Spinal cord (tissue), 10 donors: ENCODE measurements at places on chromosomes 16 and 17. TPM values are rescaled to one million over a fixed set of nuclear protein-coding genes. Genes with fewer than 3 reads are reported as not detected.

DNA sequence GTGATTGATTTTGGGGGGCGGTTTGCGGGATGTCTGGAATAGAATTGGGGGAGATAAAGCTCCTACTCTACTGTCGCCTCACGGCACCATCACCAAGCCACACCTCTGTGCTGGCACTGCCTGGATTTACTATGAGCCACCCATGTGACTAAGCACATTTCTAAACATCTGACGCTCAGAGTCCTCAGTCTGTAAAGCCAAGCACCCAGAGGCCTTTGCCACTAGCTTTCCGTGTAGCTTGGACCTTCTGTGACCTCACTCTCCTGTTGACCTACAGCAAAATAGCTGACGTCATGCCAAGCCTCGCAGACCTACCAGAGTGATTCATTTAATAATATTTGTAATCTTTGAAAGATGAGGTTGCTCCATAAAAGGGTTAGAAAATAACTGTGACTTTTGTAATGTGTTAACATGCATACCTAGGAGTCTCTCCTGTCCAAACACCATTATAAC is 38.5 kb upstream of the MYOCD start:
- no peaks in the 10 kb centered on the region for H3K36me3 ChIP-seq
- DNase-seq: no peak
- no peak overlapping the region for H3K4me3 ChIP-seq
- no peaks in the 10 kb centered on the region for H3K27me3 ChIP-seq
- H3K27ac ChIP-seq: no peak overlapping the region

TXNDC11 gene
- polyA plus RNA-seq: 31.2 TPM

HBA1 gene
- polyA plus RNA-seq: 1,046 TPM

SCNN1B gene
- 2.5 TPM for polyA plus RNA-seq

GPR142 gene
- polyA plus RNA-seq: 0.86 TPM

- H3K4me3 ChIP-seq: no peak overlapping the region
- no peaks in the 10 kb centered on the region for H3K36me3 ChIP-seq
- H3K4me1 ChIP-seq: peaks cover 7% of the 10 kb centered on the region
- H3K27ac ChIP-seq: no peak overlapping the region
- no peak for DNase-seq
These were observed 511.1 kb downstream of the CDH13 start for GRCh38 chr16:83137894-83138293.

GRCh38 chr16:33059206-33059605 is 134.8 kb upstream of the TP53TG3C start:
- no peak for DNase-seq
- no peaks in the 10 kb centered on the region for H3K4me1 ChIP-seq
- no peak overlapping the region for H3K4me3 ChIP-seq

PTX4 gene
- 0.14 TPM for polyA plus RNA-seq

ABCA3 gene
- polyA plus RNA-seq: 87.9 TPM
